NCI-H2171 treated with DMSO at 0.1 percent for 48 hours (cell line): ENCODE measurements at places on chromosomes 11 and 22.

DNA sequence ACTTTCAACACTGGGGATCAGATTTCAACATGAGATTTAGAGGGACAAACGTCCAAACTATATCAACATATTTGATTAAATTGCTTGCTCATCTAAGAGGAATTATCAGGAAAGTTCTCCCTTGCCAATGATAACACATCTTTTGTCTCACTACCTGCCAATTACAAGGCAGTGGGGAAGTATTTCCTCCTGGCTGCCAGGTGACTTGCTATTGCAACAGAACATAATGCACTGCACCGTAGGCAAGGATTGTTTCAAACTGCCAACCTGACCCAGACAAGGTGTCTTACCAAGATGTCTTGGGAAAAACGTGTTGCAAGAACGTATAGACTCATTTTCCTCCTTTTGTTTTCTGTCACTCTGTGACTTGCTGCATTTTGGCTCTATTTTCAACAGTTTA, 711.6 kb downstream of the METTL15 start:
- DNase-seq: no peak

- no peak for DNase-seq
Observed at GRCh38 chr11:71302911-71303310, 50.5 kb upstream of the SHANK2 start.

DNA sequence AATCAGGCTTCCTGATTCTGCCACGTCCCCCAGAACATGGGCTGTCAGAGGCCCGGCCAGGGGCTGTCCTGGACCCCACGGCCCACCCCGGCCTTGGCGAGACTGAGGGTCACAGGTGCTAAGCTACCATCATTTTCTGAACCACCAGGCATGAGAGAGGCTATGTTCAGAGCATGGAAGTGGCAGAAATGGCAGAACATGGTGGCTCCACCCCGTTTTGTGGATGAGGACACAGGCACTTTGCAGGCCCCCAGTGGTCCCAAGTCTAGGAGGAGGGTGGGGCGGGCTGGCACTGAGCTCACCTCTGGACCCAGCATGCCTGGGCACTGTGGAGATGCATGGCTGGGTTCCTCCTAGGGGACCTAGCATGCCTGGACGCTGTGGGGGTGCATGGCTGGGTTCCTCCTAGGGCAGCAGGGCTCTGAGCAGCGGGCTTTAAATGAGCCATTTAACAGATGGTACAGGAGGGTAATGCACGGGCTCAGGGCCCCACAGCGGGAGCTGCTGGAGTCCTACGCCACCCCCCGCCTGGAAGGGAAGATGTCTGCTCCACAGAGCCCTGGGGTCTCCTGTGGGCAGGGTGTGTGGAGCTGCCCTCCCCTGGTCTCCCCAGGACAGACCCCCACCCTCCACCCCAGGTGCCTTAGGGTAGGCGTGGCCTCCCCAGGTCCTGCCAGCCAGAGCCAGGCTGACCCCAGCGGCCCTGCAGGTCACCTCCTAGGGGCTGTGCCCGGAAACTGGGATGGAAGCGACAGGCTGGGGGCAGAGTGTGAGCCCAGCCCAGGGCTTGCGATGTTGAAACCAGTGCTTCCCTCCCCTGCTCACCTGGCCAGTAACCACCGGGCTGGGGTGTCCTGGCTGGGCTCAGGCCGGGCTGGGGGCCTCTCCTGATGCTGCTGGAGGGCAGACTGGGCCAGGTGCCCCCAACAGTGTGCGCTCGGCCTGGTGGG, 6.1 kb upstream of the MUC5AC start:
- DNase-seq: no peak

- DNase-seq: peak; percentile 80
Observed at GRCh38 chr22:21657360-21658032, 8.3 kb upstream of the PPIL2 start.

GRCh38 chr11:118227865-118228785, 3.3 kb upstream of the JAML start:
- DNase-seq: no peak

- peak; percentile 73 for DNase-seq
Observed at GRCh38 chr22:48979482-48979881, 848.2 kb downstream of the BRD1 start.

- DNase-seq: no peak
Observed at GRCh38 chr22:10778296-10778814, 4749.6 kb upstream of the OR11H1 start.

GRCh38 chr11:31969359-31969702, 121.5 kb upstream of the RCN1 start:
- DNase-seq: no peak

DNA sequence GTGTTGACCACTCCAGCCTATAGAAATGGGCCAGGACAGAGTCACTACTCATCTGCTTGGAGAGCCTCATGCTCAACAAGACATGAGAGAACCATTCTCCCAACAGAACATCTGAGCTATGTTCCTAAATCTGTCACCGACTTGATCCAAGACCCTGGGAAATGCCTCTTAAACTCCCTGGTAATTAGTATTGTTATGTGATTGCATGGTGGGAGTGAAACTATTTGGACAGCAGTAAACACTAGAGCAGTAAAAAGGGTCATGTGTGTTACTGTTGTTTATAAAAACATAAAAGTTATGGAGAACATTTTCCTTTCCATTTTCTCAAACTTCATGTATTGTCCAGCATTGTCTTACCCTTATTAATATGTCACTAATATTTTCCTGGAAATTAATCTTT, 369.8 kb upstream of the FAT3 start:
- DNase-seq: no peak

- DNase-seq: no peak
Observed at GRCh38 chr11:59480359-59480758, 7.2 kb downstream of the OR4D10 start.
